ENCODE measurements at places on chromosomes 1 and 21. TPM values are rescaled to one million over a fixed set of nuclear protein-coding genes. Genes with fewer than 3 reads are reported as not detected.

- no peak for DNase-seq
These were observed 27.3 kb upstream of the GLIS1 start for GRCh38 chr1:53766194-53766742.

- no peak for DNase-seq
These were observed 641.2 kb downstream of the PTPRC start for GRCh38 chr1:199279872-199280645.

DNA sequence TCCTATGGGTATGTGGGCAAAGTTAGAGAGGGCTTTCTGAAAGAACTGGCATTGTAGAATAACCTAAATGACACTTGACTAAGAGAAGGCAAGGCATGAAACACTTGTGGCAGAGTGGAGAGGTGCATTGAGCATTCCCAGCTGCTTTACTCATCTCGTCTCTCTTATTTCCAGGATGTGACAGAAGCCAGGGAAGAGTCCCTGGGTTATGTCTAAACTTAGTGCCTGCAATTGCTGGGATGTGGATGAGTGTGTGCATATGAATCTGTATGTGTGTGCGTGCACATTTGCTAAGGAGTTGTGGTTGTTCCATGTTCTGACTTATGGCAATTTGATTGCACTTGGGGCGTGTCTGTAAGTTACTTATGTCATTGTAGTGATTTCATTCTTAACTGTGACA, 1326.5 kb upstream of the B3GALT2 start:
- DNase-seq = no peak

DNA sequence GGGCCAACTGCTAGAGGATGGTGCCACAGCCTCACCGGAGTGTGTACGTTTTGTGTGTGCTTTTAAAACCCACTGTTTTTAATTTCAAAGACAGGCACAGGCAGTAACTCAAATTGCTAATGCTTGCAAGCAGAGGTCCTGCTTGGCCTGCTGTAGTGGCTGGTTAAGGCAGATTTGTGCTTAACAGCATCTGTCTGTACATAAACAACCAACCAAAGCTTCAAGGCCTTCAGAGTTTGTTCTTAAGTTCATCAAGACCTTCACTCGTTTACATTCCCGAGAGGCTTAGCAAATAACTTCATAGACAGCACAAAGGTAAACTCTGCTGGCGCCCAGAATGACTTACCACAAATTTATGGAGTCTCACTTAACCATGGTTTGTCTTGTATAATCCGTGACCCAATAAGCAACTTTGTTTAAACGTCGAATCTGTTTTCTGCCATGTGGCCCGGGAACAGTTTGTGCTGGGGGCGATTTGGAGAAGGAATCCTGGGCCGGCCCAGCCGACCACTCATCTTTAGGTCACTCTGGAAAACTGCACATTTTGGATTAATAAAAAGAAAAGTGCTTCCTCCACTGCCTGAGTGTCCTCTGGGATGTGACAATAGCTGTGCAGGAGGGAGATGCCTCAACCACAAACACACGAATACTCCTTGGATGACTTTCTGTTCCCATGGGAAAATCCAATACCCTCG, 58.1 kb downstream of the CAPZB start:
- DNase-seq = peak; percentile 50

DNA sequence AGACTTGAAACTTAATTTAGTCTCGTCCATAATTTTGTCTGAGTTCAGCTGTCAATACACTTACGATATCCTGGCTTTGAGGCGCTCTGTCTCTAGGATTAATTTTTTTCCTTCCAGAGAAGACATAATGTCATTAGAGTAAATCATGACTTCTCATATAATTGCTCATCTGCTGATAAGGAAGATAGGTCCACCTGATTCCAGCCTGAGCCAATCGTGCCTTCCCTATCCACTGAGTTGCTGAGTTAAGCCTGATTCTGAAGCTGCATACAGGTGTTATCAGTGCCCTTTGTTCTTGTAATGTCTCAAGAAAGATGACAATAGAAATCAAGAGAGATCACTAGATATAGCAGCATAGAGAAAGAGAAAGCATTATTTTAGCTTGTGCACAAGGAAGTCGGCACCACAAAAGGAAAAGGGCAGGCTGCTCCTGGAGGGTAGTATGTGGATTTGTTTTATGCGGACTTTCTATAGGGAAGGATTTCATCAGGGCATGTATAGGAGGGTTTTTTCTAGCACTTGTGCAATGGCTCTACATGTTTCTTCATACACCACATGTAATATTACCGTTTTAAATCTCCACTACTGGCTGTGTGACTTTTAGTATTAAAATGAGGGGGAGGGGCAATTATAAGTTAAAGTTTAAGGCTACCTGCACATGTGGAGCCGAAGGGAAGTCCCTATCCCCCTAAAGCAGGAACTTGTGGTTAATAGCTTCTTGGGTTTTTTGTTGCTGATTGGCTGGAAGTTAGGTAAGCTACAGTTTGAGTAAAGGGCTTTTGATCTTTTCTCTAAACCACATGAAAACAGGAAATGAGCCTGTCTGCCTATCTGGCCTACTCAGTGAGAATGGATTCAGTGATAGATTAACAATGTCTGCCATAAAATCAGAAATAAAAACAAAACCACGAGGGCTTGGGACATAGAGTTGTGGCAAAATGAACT, 133.4 kb downstream of the PLPPR5 start:
- peak; percentile 27 for DNase-seq

DNA sequence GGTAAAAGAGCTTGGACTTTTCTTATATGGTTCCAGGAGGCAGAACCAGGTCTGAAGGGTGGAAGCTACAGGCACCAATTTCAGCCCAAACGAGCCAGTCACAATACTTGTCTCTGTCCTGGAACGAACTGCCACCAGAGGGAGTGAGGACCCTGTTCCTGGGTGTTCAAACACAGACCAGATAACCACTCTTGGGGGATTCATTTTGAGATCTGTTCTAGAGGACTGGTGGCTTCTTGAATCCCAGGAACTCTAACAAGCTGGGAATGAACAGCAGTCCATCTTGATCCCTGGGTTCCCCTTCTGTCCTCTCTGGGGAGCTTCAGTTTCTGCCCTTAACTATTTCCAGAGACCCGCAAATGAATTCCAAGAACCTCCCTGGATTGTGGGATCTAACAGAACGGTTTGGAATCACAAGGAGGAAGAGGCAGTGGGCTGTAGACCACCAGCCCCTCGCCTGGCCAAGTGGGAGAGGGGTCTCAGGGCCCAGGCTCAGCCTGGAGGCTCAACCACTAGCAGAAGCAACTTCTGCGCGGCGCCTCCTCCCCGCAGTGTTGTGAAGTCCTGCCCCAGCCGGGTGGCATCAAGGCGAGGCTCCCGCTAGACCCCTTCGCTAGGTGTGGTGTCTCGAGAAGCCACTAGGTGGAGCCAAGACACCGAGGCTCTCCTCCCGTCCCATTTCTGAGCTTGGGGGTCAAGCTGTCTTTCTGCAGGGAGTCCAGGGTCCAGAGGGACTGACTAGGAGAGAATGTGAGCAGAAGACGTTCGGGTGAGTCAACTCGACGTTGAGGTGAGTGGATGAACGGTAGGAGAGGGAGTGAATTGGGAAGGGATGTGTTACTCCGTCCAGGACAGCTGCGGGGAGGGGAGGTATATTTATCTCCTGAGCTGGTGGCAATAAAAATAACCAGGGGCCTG, 12.1 kb upstream of the NES start:
- peak; percentile 54 for DNase-seq

DNA sequence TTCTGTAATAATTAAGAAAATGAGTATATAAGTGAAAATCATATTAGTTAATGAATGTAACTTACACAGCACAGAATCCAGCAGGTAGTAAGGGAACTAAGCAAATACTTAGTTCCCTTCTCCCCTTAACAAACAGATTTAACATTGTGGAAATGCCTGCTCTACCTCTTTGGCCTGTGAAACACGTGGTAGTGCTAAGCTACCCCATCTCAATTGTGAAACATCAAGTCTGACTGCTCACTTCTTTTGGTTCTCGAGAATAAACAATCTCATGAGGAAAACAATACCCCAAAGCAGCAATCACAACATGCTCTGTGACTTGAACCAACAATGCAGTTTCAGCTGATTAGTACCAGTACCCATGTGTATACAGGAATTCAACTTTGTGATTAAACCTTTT, 4.7 kb downstream of the MYSM1 start:
- no peak for DNase-seq

DNA sequence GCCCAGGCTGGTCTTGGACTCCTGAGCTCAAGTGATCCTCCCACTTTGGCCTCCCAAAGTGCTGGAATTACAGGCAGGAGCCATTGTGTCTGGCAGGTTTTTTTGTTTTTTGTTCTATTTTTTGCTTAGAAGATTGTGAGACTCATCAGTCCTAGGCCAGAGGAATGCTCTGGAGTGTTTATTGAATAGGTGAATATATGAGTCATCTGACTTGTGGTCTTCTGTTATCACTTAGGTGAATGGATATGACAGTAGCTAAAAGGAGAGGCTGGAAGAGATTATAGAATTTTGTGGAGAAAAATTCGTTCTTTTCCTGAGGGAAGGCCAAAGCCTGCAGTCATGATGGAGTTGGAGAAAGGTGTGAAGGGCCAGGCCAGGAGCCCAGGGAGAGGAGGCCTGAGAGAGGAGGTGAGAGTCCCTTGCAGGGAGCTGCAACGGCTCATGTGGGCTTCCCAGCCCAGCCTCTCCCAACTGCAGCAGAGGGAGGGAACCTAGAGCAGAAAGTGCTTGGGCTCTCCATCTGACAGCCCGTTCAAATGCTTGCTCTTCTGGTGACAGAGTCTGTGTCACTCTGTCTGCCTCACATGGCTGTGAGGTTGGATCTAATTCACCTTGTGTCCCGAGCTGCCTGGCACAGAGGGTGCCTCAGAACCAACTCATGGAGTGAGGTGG, 31.6 kb upstream of the ACOT11 start:
- no peak for DNase-seq

DNA sequence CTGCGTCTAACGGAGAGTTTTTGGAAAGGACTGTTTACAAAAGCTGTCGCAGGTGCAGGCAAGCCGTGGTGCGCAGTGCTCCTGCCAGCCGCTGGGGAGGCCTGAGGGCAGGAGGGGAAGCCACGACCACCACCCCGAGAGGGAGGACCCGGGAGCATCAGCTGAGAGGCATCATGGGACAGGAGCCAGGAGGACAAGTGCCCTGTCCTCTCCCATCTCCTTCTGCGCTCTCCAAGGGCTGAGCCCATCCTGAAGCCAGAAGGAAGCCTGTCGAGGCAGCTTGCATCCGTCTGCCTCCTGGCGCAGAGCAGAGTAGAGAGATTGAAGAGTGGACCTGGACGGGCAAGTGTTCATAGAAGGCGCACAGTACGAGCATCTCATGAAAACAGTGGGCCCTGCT, 310.9 kb downstream of the KIF26B start:
- no peak for DNase-seq

F5 gene
- 1.2 TPM for total RNA-seq

- peak; percentile 11 for DNase-seq
These were observed 100.2 kb downstream of the DMRTB1 start for GRCh38 chr1:53559391-53559815.

DNA sequence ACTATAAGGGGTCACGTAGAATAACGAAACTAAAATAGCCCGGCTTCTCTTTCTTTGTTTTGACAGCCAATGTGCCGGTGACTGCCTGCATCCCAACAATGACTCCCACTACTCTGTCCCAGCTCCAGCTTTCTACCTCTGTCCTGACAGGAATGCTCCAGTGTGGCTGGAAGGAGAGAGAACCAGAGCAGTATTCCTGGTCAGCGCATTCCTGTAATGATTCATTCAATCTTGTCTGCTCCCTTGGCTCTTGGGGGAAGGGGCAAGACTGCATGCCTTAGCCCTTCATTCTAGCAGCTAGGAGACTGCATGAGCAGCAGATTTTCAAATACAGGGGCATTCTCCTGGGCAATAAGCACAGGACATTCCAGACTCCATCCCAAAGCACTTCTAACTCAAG, 132.1 kb upstream of the PRMT6 start:
- no peak for DNase-seq

DNA sequence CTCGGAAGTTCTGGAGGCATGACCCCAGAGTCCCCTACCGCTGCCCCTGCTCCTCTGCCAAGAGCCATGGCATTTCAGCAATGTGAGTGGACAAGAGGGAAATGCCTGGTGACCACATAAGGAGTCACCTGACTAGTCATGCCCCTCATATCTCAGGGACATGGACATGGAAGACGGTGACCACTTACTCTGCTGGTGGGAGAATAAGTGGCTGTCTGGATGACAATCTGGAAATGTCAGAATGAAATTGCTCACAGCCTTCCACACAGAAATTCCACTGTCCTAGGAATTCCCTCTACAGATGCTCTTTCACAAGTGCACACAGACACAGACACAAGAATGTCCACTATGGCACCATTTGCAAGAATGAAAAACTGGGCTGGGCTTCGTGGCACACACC, 24.3 kb upstream of the PLEKHG5 start:
- no peak for DNase-seq

- DNase-seq = no peak
These were observed 173.7 kb upstream of the C1orf105 start for GRCh38 chr1:172246521-172247390.

GRCh38 chr1:63971557-63971956, 197.7 kb downstream of the ROR1 start:
- no peak for DNase-seq

DNA sequence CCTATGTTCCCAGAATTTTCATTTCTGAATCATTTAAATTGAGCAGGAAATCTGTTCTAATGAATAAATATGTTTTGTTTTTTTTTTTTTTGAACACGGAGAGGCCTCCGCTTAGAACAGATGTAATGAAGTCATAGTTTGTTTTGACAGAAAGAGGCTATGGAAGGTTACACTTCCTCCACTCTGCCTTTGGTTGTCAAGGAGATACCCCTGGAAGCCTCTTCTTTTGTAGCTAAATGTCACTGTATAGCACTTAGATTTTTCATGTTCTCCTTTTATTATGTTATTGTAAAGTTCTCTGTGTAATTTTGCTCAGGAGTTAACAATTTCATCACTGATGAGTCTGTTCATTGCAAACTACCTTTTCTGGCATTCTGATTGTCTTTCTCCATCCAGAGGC, 22.7 kb upstream of the GNG12 start:
- DNase-seq = no peak

DNA sequence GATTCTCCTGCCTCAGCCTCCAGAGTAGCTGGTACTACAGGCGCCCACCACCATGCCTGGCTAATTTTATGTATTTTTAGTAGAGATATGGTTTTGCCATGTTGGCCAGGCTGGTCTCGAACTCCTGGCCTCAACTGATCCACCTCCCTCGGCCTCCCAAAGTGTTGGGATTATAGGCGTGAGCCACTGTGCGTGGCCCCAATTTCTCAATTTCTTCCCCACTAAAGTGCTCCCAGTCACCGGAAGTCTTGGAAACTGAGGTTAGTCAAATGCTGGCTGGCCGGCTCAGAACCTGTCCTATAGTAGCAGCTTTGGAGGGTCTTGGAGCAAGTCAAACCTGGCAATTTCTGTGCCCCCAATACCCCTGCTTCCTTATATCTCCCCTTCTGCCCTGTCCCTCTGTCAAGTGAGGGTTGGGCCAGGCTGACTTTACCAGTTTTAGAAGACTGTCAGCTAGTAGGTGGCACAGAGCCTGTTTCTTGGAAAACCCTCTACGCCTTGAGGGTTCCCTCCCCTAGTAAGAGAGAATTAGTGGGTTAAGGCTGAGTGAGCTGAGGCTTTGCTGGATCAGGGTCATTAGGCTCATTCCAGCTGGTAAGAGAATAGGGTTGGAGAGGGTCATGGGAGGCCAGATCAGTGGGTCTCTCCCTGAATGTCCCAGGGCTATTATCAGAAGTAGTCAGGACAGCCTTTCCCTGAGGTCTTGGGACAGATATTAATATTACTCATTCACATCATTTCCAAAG, 8.3 kb upstream of the EPB41 start:
- DNase-seq = no peak

All from left colon (tissue), 2 donors.